Posterior vena cava (tissue), 2 donors: ENCODE measurements at places on chromosomes 4 and X. TPM values are rescaled to one million over a fixed set of nuclear protein-coding genes. Genes with fewer than 3 reads are reported as not detected.

DNA sequence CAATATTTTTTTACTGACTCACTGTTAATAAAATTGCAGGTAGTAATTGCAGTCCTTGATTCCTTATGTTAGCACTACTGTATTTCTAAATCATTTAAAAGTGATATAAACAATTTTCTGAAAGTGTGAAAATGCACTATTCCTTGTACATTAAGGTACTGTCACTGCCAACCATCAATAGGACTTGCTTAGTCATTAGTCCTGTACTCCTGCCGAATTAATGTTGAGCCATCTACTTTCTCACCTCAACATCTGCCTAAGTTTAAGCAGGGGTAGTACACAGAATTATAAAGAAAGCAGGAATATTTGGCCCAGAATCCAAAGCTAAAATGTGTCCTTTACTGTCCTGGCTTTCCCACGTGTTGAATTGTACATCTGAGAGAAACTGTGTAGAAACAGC is 87.0 kb upstream of the TRPC3 start:
- no peak for DNase-seq

DNA sequence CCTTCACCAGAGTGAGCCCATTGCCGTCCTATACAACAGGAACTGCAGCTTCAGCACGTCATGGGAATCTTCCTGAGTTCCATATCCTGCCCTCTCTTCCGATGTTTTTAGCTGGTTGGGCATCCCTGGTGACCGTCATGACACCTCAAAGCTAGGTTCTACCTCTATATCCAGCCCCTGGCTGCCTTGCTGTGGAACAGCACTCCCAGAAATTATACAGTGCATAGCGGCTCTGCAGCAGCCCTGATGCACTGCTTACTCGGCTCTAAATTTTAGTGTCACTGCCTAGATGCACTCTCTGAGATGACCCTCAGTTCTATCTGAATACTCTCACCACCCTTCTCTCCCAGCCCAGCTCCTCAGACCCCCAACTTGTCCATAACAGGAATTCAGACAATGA is 44.3 kb downstream of the ARHGEF38 start:
- DNase-seq, result no peak

DNA sequence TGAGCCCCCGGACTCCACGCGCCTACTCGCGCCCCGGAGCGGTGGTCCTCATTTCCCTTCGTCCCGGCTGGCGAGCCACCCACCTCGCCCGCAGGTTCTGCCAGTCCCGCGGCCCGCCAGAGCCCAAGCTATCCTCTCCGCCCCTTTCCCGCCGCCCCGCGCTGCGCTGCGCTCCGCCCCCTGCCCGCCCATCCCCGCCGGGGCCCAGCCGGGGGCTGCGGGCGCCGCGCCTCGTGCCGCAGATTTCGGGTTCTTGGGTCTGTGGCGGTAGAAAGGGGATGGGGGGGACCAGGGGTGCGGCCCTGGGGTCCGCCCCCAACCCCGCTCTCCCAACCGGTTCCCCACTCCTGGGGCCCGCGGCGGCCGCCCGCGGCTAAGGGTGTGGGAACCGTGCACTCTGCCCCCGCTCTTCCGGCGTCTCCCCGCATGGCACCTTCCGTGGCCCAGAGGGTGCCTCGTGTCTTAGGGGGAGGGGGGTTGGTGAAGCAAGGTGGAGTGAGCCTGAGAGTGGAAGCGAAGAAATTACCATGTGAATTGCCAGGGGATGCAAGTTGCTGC is 650.8 kb upstream of the DIPK2B start:
- no peak for DNase-seq

GRCh38 chr4:38101563-38101962 is 141.4 kb downstream of the PTTG2 start:
- DNase-seq, result no peak

Gene ERCC6L
- total RNA-seq, result 0.14 TPM

Gene PNMA6F
- total RNA-seq, result not detected
